ENCODE measurements at places on chromosomes 2 and 18.

- no peak for DNase-seq
- no peaks in the 10 kb centered on the region for H3K36me3 ChIP-seq
Measured at GRCh38 chr2:213429516-213429915, 145.3 kb downstream of the SPAG16 start.

GRCh38 chr18:67705748-67706147 lies 189.2 kb upstream of the DSEL start:
- H3K27me3 ChIP-seq, result no peaks in the 10 kb centered on the region
- no peaks in the 10 kb centered on the region for H3K4me1 ChIP-seq
- no peak overlapping the region for H3K27ac ChIP-seq
- H3K36me3 ChIP-seq, result no peaks in the 10 kb centered on the region
- no peak for DNase-seq

GRCh38 chr2:170323743-170324142 lies 145.8 kb downstream of the MYO3B start:
- H3K36me3 ChIP-seq, result no peaks in the 10 kb centered on the region
- no peak for DNase-seq
- no peak overlapping the region for H3K4me3 ChIP-seq
- H3K27ac ChIP-seq, result no peak overlapping the region
- H3K27me3 ChIP-seq, result peaks cover 10% of the 10 kb centered on the region

DNA sequence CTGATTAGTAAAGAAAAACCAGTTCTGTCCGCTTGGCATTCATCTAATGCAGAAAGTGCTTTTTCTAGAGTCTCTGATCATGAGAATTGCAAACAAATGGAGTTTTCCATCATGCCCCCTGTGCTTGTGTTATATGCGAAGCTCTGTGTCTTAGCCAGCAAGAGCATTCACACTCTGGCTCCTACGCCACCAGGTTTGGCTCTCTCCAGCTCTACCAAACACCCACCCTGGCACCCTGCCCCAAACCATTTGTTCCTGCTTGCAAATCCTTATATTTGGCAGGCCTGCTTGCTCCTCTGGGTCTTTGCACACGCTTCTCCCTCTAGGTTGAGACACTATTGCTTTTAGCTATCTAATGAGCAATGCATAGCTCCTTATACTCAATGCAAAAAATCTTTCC lies 204.1 kb upstream of the CYRIA start:
- no peak overlapping the region for H3K27ac ChIP-seq
- no peak for DNase-seq
- H3K4me3 ChIP-seq, result no peak overlapping the region

All from activated naive CD8-positive, alpha-beta T cell treated with anti-CD3 and anti-CD28 coated beads, Interleukin-2, amount 50 U/mL, for 24 hours (primary cell).